ENCODE measurements at places on chromosomes 2 and 18. TPM values are rescaled to one million over a fixed set of nuclear protein-coding genes. Genes with fewer than 3 reads are reported as not detected.

The HOXD12 gene
- not detected for total RNA-seq

The RGPD4 gene
- 0.06 TPM for total RNA-seq

The CYBRD1 gene
- total RNA-seq: 33.9 TPM

The MARCHF7 gene
- 53.1 TPM for total RNA-seq

The CXCR4 gene
- 0.56 TPM for total RNA-seq

The ITGA4 gene
- total RNA-seq: 2.6 TPM

The CENPA gene
- total RNA-seq: 52.2 TPM

The CHST9 gene
- total RNA-seq: not detected

The CXCR2 gene
- total RNA-seq: not detected

The DOCK10 gene
- total RNA-seq: 37.1 TPM

The CREB1 gene
- 19.5 TPM for total RNA-seq

The PPP4R1 gene
- total RNA-seq: 45.0 TPM

The TUBA4B gene
- 0.20 TPM for total RNA-seq

The ATG9A gene
- 47.5 TPM for total RNA-seq

The ICA1L gene
- 1.4 TPM for total RNA-seq

The SETBP1 gene
- total RNA-seq: 0.59 TPM

The RAMP1 gene
- total RNA-seq: 0.15 TPM

The ITPRIPL1 gene
- not detected for total RNA-seq

The PLEKHA3 gene
- 15.7 TPM for total RNA-seq

The FOXI3 gene
- total RNA-seq: 0.05 TPM

The SPATA3 gene
- total RNA-seq: not detected

The ATP8B1 gene
- total RNA-seq: 6.8 TPM

The TDRD15 gene
- not detected for total RNA-seq

The BUB1 gene
- 49.0 TPM for total RNA-seq

The RAX gene
- not detected for total RNA-seq

The TMEM131 gene
- 16.1 TPM for total RNA-seq

The SERPINB12 gene
- not detected for total RNA-seq

The GPR55 gene
- not detected for total RNA-seq

The ICOS gene
- total RNA-seq: not detected

The LOXHD1 gene
- total RNA-seq: not detected

The NYAP2 gene
- total RNA-seq: not detected

The DYNAP gene
- not detected for total RNA-seq

The PFN4 gene
- 2.0 TPM for total RNA-seq

The PID1 gene
- total RNA-seq: 3.3 TPM

The IMPA2 gene
- total RNA-seq: 93.6 TPM

The HMSD gene
- total RNA-seq: 0.62 TPM

The G6PC2 gene
- total RNA-seq: not detected

The TMEM247 gene
- total RNA-seq: not detected

The LIPG gene
- total RNA-seq: 0.34 TPM

The CAVIN2 gene
- 72.9 TPM for total RNA-seq

The INPP5D gene
- total RNA-seq: 0.66 TPM

The KYNU gene
- 242 TPM for total RNA-seq

The POTEC gene
- not detected for total RNA-seq

The SULT1C2 gene
- total RNA-seq: 0.36 TPM

The LRRTM4 gene
- total RNA-seq: not detected
